Activated CD8-positive, alpha-beta memory T cell treated with anti-CD3 and anti-CD28 coated beads for 24 hours (primary cell): ENCODE measurements at places on chromosomes 3 and 15.
A peak's percentile ranks its signal among the peaks of the same experiment; 100 is the strongest.

DNA sequence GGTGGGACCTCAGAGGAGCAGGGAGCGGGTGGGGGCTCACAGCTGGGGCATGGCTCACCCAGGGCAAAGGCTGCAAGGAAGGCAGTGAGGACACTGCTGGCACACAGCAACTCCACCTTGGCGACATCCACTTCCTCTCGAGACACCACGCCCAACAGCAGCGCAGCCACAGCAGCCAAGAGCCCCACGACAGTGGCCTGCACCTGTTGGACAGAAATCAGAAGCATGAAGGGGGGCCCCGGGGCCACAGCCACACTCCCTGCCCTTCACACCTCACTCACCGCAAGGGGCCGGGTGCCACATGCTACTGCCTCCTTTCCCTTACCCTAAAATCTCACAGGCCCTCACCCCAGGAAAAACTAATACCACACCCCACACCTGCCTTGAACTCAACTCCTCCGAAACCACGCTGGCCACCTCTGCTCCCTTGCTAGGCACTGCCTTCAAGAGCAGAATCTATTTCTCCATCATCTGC is 57.3 kb downstream of the ROPN1B start:
- no peak for DNase-seq

DNA sequence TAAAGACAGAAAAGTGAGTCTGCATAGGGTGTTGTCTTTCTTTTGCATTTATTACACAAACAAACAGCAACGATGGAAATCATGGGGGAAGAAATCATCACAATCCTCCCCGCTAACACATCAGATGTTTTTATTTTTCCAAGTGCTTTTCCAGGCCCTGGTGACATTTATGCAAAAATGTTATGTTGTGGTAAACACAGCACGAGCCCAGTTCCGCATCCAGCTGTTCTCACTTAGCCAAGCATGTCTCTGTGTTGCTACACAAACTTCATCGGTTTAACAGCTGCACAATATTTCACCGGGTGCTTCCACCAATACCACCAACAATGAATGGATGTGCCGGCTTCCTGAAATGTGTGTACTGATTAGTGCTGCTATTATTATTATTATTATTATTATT is 53.7 kb upstream of the ABHD17C start:
- DNase-seq, result no peak

- DNase-seq, result no peak
Observed at GRCh38 chr15:83889995-83890394, 236.1 kb downstream of the ADAMTSL3 start.

GRCh38 chr3:150385296-150386242 is 22.5 kb upstream of the TSC22D2 start:
- peak; percentile 70 for DNase-seq

DNA sequence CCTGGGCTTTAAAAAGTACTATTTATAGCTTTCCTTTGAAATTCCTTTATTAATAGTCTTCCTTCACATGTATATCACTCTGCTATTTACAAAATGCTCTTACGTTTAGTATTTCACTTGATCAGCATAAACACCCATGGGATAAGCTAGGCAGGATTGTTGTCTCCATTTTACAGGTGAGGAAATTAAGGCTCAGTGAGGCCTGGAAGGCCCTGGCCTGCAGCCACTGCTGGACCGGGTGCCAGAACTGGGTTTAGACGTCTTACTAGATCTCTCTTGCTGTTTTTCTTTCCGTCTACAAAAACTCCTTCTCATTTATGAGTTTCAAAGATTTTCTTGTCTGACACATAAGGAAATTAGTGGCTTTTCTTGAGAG is 236.4 kb downstream of the LPP start:
- no peak for DNase-seq

- DNase-seq, result no peak
Observed at GRCh38 chr3:119893769-119894168, 111.9 kb downstream of the NR1I2 start.

- no peak for DNase-seq
Observed at GRCh38 chr15:66734961-66735908, 33.2 kb downstream of the SMAD6 start.

DNA sequence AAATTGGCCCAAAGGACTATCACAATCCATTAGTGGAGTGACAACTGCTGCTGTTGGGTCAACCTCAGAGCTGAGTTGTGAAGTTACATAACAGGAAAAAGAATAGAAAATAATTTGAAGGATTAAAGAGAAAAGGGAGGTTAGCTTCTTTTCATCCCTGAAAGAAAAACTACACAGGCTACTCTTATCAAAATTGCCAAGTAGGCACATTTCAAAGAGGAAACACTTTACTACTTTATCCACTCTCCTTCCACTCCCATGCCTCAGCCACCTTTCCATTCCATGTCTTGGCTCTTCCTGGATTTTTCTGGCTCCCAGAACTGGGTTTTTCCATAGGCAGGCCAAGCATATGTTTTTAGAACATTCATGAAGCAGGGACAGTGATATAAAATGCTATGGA is 384.0 kb upstream of the RORA start:
- no peak for DNase-seq

GRCh38 chr15:87758794-87759418 is 497.6 kb downstream of the NTRK3 start:
- DNase-seq, result no peak

- no peak for DNase-seq
Observed at GRCh38 chr3:178568155-178568731, 32.0 kb downstream of the KCNMB2 start.

- DNase-seq, result no peak
Observed at GRCh38 chr15:39538936-39539335, 41.9 kb upstream of the THBS1 start.

DNA sequence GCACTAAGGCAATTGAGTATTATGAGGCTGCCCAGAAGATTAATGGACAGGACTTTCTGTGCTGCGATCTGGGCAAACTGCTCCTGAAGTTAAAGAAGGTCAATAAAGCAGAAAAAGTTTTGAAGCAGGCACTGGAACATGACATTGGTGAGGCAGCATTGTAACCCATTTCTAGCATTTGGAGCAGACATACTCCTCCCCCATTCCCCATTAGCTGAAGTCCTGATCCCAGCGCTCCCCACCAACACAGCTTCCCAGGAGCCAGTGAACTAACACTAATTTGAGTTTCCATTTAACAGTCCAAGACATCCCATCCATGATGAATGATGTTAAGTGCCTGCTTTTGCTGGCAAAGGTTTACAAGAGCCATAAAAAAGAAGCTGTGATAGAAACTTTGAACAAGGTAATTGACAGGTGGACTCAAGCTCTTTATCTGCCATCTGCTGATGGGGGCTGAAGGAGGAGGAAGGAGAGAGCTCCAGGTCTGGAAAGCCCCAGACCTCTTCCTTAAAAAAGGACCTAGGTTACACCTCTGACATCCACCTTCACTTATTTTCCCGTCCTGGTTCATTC is 22.6 kb downstream of the CSRNP1 start:
- DNase-seq, result no peak

GRCh38 chr3:113697500-113698090 is 1.2 kb upstream of the USF3 start:
- no peak for DNase-seq

GRCh38 chr3:5441401-5441800 is 253.9 kb downstream of the EDEM1 start:
- no peak for DNase-seq

DNA sequence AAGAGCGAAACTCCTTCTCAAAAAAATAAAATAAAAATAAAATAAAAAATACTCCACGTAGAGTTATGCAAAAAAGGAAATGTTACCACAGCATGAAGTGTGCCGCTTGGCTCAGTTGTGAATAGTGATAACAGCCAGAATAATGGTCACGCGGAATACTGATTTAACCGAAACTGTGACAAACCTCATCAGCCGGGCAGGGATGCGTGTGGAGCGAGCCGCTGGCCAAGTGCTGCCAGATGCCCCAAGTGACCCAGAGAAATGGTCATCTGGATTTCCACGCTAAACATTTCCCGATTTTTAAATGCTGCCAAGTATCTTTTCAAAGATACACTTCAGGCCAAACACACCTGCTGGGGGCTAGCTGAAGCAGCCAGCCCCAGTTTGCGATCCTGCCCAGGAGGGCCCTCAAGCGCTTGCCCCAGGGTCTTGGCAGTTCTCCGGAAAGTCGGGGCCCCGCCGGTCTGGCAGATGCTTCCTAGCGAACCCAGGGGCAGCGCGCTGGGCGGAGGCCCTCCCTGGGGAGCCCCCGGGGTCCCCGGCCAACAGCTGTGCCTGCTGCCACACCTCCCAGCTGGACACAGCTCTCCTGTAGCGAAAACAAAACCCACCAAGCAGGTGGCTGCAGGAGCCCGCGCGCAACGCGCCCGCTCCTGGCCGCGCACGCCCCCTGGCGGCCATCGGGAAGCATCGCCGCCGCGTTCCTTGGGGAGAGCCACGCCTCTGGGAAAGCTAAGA is 35.1 kb downstream of the CMTM6 start:
- peak; percentile 94 for DNase-seq

- no peak for DNase-seq
Observed at GRCh38 chr3:161081633-161082032, 23.5 kb downstream of the B3GALNT1 start.

- DNase-seq, result no peak
Observed at GRCh38 chr3:51777985-51778384, 1.1 kb downstream of the IQCF6 start.

- DNase-seq, result no peak
Observed at GRCh38 chr3:173501931-173502489, 104.5 kb downstream of the NLGN1 start.

GRCh38 chr3:45644791-45645201 is 44.4 kb upstream of the SACM1L start:
- DNase-seq, result no peak

GRCh38 chr15:77748078-77749064 is 115.7 kb upstream of the LINGO1 start:
- no peak for DNase-seq

DNA sequence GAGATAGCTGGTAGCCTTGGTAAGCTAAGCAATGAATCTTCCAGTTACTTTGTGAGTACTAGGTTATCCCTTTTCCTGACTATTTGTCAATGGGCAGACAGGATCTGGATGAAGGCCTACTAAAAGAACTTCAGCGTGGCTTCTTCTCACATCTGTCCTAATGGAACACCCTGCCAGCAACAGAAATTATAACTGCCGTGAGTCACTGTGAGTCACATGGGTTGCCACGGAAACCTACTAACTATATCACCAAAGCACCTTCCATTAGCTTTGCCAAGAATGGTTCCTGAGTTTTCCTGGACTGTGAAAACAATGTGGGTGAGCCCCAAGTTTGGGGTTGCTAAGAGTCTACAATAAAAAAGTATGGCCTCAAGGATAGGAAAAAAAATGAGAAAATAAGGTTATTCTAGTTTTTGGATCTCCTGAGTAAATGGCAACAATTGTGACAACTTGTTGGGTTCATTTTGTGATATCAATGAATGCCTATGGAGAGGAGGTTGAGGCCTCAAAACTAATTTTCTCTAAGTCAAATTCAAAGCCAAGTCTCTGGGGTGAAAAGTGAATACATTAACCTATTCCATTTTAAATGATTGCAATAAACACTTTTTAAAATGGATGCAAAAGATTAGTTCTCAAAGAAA is 195.1 kb upstream of the ICE2 start:
- DNase-seq, result peak; percentile 68

GRCh38 chr3:155382396-155383042 is 89.0 kb upstream of the STRIT1 start:
- DNase-seq, result no peak

GRCh38 chr3:126487151-126487771 is 11.6 kb upstream of the ZXDC start:
- no peak for DNase-seq

- no peak for DNase-seq
Observed at GRCh38 chr15:90240856-90241255, 6.8 kb downstream of the GDPGP1 start.

DNA sequence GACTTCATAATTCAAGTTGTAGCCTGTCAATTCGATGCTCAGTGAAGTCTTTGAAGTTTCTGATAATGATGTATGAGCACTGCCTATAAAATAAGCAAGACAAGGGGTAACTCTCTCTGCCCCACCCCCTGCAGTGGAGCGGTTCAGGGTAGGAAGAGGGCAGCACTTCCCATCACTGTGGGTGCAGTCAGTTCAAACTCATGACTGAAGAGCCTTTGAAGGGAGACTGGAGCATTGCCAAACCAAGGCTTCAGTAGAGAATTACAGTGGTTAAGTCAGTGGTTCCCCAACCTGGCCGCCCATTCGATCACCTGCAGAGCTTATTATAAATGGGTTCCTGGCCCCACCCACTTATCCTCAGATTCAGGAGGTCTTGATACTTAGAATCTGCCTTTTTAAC is 190.6 kb downstream of the SHQ1 start:
- DNase-seq, result peak; percentile 61

DNA sequence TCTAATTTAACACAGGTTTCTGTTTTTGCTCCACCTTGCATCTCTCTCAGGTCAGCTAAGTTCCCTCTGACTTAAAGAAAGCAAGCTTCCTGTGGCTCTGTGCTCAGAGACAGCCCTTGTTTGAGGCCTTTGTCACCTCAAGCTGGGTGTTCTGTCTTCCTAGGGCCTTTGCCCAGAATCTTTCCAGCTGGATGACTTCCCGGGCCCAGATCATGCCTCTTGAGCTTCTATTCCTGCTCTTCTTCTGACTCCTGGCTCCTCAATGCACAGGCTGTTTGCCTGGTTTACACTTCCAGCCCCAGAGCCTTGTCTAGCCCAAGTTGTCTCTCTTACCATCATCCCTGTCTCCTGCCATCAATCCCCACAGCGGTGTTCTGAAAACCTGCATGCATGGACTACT is 300.6 kb downstream of the VPS13C start:
- no peak for DNase-seq

DNA sequence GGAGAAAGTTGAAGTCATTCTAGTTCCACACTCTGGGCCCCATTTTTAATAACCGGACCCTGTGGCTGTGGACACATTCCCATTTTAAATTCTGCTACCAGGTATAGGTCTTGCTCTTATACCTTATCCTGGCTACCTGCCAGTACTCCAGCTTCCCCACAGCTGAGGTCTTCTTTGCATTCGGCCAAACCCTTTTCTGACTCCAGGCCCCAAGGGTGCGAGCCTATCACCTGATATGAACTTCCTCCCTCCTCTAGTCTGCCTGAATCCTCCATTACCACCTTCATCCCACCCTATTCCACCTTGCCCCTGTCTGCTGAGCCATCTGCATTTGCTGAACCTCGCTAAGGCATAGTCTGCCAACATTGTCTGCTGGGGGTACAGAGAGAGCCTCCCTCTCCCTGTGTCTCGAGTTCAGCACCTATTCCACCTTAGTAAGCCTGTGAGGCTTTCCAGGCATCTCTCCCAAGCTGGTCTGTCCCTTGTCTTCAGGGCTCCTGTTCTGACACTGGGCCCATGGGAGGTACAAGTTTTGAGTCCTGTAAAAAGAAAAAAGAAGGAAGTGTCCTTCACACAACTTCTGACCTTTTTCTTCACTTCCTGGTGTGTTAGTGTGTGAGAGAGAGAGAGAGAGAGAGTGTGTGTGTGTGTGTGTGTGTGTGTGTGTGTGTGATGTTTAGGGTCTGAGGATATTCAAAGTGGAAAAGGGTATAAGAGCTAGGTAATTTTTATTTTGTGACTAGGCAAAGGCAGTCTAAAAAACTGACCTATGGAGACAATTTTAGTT is 27.0 kb downstream of the PDE8A start:
- DNase-seq, result no peak

- no peak for DNase-seq
Observed at GRCh38 chr3:150299201-150299600, 108.9 kb upstream of the TSC22D2 start.
